Mesangial cell (primary cell): ENCODE measurements at places on chromosomes 2 and 18. TPM values are rescaled to one million over a fixed set of nuclear protein-coding genes. Genes with fewer than 3 reads are reported as not detected.

The PSMA8 gene
- total RNA-seq: not detected in 2 replicates

The LYG2 gene
- not detected in 2 replicates for total RNA-seq

The FEV gene
- total RNA-seq: not detected in 2 replicates

The RGPD4 gene
- total RNA-seq: not detected in 2 replicates

The ALPI gene
- total RNA-seq: not detected in 2 replicates

The PMAIP1 gene
- total RNA-seq: 37.6 and 64.2 TPM in 2 replicates

The FASTKD1 gene
- total RNA-seq: 7.2 and 8.3 TPM in 2 replicates

The WIPF1 gene
- total RNA-seq: 6.7 and 10.6 TPM in 2 replicates

The GCG gene
- not detected in 2 replicates for total RNA-seq

The LRRC30 gene
- not detected in 2 replicates for total RNA-seq

The CCDC138 gene
- 2.3 and 8.1 TPM in 2 replicates for total RNA-seq
